PC-9 (cell line): ENCODE measurements at places on chromosomes 1 and 21. TPM values are rescaled to one million over a fixed set of nuclear protein-coding genes. Genes with fewer than 3 reads are reported as not detected.

Gene C1orf116
- 30.2 and 36.7 TPM in 2 replicates for total RNA-seq

Gene TFF3
- total RNA-seq = not detected in 2 replicates

Gene CRNN
- not detected in 2 replicates for total RNA-seq

Gene MANEAL
- total RNA-seq = 11.3 and 13.1 TPM in 2 replicates

Gene TEDDM1
- total RNA-seq = not detected in 2 replicates

Gene MKNK1
- total RNA-seq = 103 and 112 TPM in 2 replicates

Gene CDCA8
- 42.8 and 57.9 TPM in 2 replicates for total RNA-seq

Gene C1orf94
- total RNA-seq = not detected in 2 replicates

GRCh38 chr1:206672011-206672688 lies 12.6 kb upstream of the MAPKAPK2 start:
- no peak overlapping the region for H3K27ac ChIP-seq
- no peak for DNase-seq
- no peak overlapping the region for H3K4me3 ChIP-seq
- H3K4me1 ChIP-seq = peaks cover 17% of the 10 kb centered on the region

DNA sequence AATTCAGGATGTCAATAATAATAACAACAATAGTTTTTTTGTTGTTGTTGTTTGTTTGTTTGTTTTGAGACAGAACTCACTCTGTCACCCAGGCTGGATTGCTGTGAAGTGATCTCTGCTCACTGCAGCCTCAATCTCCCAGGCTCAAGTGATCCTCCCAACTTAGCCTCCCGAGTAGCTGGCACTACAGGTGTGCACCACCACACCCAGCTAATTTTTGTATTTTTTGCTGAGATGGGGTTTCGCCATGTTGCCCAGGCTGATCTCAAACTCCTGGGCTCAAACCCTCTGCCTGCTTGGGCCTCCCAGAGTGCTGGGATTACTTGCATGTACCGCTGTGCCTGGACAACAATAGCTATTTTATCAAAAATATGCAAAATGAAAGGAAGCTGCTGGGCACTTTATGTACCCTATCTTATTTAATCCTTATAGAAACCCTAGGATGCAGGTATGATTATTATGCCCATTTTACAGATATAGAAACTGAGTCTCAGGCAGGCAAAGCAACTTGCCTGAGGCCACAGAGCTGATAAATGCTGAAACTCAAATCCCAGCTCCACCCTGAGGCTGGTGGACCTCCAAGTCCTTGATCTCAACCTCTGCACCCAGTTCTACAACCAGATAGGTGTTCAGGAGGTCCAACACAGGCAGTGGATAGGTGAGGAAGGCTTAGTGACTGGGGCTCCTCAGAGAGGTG lies 57.4 kb upstream of the CTPS1 start:
- H3K27me3 ChIP-seq = no peaks in the 10 kb centered on the region
- no peaks in the 10 kb centered on the region for H3K36me3 ChIP-seq
- no peak overlapping the region for H3K4me3 ChIP-seq
- DNase-seq = no peak
- peaks cover 36% of the 10 kb centered on the region for H3K4me1 ChIP-seq
- no peak overlapping the region for H3K27ac ChIP-seq

GRCh38 chr1:79633456-79633855 lies 626.9 kb upstream of the ADGRL4 start:
- no peak overlapping the region for H3K27ac ChIP-seq
- no peaks in the 10 kb centered on the region for H3K36me3 ChIP-seq
- H3K4me1 ChIP-seq = no peaks in the 10 kb centered on the region
- no peak overlapping the region for H3K4me3 ChIP-seq

- H3K4me3 ChIP-seq = no peak overlapping the region
- H3K27me3 ChIP-seq = no peaks in the 10 kb centered on the region
- no peak overlapping the region for H3K27ac ChIP-seq
- no peak for DNase-seq
- peaks cover 12% of the 10 kb centered on the region for H3K4me1 ChIP-seq
- H3K36me3 ChIP-seq = no peaks in the 10 kb centered on the region
Observed at GRCh38 chr1:111556325-111557037, 53.0 kb upstream of the ADORA3 start.

DNA sequence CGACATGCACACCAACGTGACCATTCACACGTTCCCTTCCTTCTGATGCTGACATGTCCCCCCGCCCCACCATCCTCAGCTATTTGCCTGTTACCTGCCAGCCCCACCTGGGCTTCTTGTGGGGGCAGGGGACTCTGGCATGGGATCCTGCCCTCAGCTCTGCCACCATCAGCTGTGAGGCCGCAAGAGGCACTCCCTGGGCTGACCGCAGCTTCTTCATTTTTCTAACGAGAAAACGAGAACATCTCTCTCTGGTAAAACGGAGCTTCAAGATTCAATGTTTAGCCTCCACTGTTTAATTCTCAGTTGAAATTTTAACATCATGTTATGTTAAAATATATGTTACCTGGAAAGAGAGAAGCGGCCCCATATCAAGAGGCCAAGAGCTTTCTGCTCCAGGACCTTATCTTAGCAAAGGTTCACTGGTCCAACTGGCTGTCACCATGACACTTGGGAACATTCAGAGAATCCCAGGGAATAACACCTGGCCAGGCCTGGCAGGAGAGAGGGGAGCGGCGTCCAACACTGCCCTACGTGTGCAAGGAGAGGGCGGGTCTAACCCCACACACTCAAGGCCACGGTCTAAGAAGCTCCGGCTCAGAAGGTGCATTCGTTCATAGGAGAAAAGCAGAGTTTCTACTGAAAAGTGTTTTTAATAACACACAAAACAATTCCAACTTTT lies 51.3 kb downstream of the HLCS start:
- no peaks in the 10 kb centered on the region for H3K36me3 ChIP-seq
- no peak for DNase-seq

DNA sequence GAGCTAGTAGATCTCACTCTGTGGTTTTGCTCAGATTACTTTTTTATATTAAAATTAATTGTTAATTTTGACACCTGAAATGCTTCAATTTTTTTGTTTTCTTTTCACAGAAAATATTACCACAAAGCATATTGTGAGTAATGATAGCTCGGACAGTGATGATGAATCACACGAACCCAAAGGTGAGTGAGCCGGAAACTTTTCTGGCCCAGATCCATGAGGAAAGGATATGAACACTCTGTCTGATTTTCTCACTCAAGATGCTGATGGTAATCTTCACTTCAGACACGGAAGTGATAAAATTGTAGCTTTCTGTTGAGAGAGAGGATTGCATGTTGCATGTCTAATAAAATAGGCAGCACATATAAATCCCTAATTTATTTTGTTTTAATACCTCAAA lies 121.8 kb downstream of the PLA2G4A start:
- H3K27me3 ChIP-seq = no peaks in the 10 kb centered on the region
- H3K36me3 ChIP-seq = no peaks in the 10 kb centered on the region
- 0 out of 2 replicates have a peak, but pooled peaks cover 7% of the 10 kb centered on the region for H3K4me1 ChIP-seq
- DNase-seq = peak; percentile 64

DNA sequence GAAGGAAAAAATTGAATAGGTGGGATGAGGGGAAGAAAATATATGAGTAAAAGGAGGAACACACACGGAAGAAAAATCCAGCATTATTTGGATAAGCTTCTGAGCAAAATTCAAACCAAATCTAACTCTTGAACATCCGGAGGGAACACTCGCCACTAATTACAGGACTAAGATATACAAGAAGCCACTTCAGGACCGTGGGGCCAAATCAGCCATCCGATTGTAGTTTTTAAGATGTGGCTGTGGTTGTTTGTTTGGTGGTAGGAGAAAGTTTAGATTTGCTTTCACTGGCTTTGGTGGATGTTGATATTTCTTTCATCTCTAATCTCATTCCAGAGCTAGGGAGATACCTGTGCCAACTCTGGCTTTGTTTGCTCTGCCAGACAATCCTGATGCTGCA lies 43.7 kb upstream of the ADAMTS1 start:
- H3K27me3 ChIP-seq = no peaks in the 10 kb centered on the region
- H3K4me3 ChIP-seq = no peak overlapping the region
- H3K36me3 ChIP-seq = no peaks in the 10 kb centered on the region
- no peaks in the 10 kb centered on the region for H3K4me1 ChIP-seq
- no peak overlapping the region for H3K27ac ChIP-seq

DNA sequence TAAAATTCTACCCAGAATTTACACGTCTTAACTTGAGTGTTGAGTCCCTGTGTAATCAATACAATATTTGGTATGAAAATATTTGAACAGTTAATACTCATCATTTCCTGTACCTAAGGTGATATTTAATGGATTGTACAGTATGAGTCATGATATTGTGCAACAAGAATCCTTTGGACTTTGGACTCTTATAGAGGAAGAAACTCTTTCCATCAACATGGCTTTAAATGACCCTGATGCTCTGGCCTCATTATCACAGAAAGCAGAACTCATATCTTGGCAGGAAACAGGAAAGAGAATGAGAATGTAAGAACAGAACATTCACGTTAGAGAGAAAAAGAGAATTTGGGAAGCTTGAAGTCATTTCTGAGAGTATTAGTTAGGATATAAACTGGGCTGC lies 168.8 kb upstream of the B3GALT2 start:
- no peak overlapping the region for H3K4me3 ChIP-seq
- no peaks in the 10 kb centered on the region for H3K36me3 ChIP-seq
- no peaks in the 10 kb centered on the region for H3K4me1 ChIP-seq
- DNase-seq = no peak
- no peak overlapping the region for H3K27ac ChIP-seq
- H3K27me3 ChIP-seq = no peaks in the 10 kb centered on the region

DNA sequence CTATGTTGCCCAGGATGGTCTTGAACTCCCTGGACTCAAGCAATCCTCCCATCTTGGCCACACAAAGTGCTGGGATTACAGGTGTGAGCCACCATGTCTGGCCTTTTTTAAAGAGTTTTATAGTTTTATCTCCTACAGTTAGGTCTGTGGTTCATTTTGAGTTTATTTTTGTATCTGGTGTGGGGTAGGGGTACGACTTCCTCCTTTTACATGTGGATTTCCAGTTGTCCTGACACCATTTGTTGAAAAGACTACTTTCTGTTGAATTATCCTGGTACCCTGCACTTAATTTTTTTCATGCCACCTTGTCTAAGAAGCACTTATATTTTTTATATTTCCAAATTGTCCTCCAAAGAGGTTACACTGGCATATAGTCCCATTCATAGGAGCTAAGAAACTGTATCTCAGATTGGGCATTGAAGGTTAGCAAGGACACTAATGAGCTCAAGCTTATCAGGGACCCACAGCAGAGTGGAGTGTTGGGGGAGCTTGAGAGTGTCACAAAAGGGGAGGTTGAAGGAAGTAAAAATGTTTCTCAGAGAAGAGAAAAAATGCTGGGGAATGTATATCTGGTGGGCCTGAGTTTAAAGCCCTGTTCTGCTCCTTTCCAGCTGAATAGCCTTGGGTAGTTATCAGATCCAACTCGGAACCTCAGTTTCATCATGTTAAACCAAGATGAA lies 23.4 kb upstream of the MEF2D start:
- no peak for DNase-seq
- H3K27ac ChIP-seq = no peak overlapping the region
- H3K4me1 ChIP-seq = no peaks in the 10 kb centered on the region
- H3K4me3 ChIP-seq = no peak overlapping the region

DNA sequence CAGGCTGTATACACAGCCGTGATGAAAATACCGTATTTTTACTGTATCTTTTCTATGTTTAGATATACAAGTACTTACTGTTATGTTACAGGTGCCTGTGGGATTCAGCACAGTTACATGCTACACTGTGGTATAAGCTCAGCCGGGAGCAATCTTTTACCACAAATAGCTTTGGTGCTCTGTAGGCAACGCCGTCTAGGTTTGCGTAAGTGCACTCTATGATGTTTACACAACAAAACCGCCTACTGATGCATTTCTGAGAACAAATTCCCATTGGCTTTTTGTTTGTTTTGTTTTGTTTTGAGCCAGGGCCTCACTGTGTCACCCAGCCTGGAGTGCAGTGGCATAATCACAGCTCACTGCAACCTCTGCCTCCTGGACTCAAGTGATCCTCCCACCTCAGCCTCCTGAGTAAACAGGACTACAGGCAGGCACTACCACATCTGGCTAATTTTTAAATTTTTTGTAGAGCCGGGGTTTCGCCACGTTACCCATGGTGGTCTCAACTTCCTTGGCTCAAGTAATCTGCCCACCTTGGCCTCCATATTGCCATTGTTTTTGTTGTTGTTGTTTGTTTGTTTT lies 81.0 kb downstream of the SCCPDH start:
- no peaks in the 10 kb centered on the region for H3K4me1 ChIP-seq
- peaks cover 20% of the 10 kb centered on the region for H3K27me3 ChIP-seq
- no peak overlapping the region for H3K27ac ChIP-seq

DNA sequence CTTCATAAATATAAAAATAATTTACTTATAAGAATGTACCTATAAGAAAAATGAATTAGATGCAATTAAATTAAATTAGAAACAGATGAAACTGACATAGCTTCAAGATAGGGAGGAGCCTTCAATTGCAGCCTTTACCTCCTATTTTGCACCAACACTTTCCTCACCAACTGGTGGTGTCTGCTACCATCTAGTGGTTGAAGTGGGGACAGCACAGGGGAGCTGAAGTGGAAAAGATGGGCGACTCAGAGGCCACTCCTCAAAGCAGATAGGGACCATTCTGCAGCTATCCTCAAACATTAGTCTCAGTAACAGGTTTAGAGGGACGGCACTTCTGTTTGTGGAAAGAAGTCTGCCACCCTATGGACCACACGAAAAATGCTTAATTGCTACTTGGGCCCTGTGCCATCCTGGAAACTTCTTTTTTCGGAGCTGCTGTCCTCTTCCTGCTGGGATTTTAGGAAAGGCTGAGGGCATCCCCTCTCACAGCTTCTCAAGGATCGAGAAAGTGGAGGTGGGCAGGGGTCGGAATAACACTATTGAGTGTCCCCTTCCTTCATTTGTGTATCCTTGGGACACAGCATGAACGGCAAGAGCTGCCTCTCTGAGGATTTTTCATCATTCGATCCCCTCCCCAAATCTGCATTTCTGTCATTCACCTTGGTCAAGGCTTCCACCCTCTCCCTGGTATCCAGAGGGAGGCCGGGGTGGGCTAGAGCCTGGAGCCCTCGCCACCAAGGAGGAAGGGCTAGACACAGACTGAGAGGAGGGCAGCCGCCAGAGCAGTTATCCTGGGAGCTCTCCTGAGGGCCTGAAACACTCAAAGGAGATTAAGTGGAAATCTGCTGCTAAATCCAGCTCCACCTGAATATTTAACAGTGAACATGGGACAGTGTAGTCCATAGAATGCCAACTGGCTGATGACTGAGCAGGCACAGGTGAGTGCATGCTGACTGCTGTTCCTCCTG lies 9.6 kb downstream of the PROK1 start:
- no peak overlapping the region for H3K4me3 ChIP-seq
- H3K27ac ChIP-seq = no peak overlapping the region
- no peaks in the 10 kb centered on the region for H3K36me3 ChIP-seq
- peaks cover 30% of the 10 kb centered on the region for H3K4me1 ChIP-seq

- DNase-seq = no peak
- no peaks in the 10 kb centered on the region for H3K36me3 ChIP-seq
- H3K4me3 ChIP-seq = no peak overlapping the region
- no peaks in the 10 kb centered on the region; the same call in 1 of the 2 replicates for H3K27me3 ChIP-seq
Observed at GRCh38 chr21:41350436-41351155, 11.2 kb upstream of the MX2 start.

- H3K4me3 ChIP-seq = peak overlapping the region; percentile 36; the same call in 1 of the 2 replicates
- H3K27me3 ChIP-seq = no peaks in the 10 kb centered on the region
Observed at GRCh38 chr1:109794319-109795132, 30.8 kb upstream of the EPS8L3 start.

GRCh38 chr1:206062464-206062863 lies 9.5 kb downstream of the RHEX start:
- no peak overlapping the region for H3K4me3 ChIP-seq
- no peak for DNase-seq
- H3K27ac ChIP-seq = no peak overlapping the region
